Transverse colon (tissue), 4 donors: ENCODE measurements at places on chromosomes 2 and 18.

DNA sequence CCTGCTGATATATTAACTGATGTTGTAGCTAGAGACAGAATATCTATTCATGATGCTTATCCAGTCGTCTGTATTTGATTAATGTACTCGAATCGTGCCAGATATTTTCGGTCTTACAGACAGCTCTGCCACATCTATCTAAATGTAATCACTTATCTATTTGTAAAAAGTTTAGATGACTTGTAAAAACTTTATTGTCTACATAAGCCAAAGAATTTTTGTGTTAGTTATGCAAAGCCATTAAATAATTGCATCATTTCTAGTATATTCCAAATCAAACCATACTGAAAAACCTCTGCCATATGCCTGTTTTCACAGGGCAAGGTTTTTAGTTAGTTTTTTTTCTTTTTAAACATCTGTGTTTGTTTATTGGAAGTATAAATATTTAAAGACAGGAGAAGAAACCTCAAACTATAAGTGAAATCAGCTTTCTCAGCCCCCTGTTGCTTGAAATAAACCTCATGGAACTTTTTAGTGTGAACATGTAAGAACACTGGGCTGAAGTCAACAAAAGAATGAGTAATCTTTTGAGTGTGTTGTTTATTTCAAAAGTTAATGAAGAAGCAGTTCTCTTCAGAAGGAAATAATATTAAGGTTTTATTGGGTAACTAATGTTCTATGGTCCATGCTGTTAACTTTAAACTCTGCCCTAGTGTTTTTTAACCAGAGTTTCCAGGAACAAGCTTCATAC lies 657.6 kb upstream of the SYT4 start:
- no peak for DNase-seq

DNA sequence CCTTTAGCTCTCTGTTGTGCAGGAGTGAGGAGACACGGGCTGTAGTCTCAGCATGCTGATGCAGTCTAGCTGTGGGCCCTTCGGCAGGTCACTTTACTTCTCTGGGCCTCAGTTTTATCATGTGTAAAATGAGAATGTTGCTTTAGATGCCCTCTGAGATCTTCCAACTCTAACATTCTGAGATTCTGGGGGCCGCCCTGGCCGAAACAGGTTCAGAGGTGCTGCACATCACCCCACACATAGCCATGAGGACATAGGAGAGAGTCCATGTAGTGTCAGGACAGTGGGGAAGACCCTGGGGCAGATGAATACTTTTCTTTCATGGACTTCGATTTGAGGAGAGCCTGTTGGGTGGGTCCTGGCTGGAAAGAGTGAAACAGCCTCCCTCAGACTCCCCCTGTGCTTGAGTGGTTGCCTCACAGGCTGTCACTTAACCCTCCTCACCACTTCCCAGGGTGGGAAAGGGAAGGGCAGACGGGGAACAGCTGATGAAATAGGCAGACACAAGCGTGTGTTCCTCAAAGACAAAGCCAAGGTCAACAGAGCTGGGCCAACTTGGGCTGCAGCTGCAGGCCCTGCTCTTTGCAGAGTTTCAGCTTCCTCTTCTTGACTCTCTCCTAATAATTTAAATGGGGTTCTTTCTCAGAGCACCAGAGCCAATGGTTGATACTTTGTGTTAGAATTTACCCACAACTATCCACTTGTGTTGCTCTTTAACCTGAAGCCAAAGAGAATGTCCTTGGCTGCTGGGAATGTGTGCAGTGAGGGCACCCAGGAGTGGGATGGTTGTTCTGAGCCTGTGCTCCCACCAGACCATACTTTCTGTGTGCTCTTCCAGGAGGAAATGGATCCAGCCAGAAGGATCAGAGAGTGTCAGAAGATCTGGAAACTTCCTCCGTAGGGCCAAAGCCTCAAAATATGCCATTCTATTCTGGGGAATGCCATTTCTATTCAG lies 14.7 kb upstream of the MRPL33 start:
- DNase-seq, result no peak

- DNase-seq, result no peak
These were observed 15.2 kb upstream of the ANKRD53 start for GRCh38 chr2:70962885-70963878.

GRCh38 chr2:67476809-67477790 lies 80.0 kb downstream of the ETAA1 start:
- peak; percentile 45 for DNase-seq

- DNase-seq, result no peak
These were observed 32.9 kb upstream of the GLI2 start for GRCh38 chr2:120702801-120703200.

GRCh38 chr2:85427300-85427835 lies 8.9 kb downstream of the SH2D6 start:
- peak; percentile 39 for DNase-seq

DNA sequence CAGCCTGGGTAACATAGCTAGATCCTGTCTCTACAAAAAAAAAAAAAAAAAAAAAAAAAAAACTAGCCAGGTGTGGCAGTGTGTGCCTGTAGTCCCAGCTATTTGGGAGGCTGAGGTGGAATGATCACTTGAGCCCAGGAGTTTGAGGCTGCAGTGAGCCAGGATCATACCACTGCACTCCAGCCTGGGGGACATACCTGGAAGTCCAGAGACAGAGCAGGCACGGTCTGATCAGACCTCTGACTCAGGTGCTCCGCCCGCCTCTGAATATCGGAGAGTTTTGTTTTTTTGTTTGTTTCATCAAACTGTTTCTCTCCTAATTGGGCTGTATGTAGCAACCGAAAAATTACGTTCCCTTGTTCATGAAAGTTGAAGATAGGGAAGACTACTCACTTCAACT lies 49.2 kb downstream of the RASGRP3 start:
- DNase-seq, result no peak

DNA sequence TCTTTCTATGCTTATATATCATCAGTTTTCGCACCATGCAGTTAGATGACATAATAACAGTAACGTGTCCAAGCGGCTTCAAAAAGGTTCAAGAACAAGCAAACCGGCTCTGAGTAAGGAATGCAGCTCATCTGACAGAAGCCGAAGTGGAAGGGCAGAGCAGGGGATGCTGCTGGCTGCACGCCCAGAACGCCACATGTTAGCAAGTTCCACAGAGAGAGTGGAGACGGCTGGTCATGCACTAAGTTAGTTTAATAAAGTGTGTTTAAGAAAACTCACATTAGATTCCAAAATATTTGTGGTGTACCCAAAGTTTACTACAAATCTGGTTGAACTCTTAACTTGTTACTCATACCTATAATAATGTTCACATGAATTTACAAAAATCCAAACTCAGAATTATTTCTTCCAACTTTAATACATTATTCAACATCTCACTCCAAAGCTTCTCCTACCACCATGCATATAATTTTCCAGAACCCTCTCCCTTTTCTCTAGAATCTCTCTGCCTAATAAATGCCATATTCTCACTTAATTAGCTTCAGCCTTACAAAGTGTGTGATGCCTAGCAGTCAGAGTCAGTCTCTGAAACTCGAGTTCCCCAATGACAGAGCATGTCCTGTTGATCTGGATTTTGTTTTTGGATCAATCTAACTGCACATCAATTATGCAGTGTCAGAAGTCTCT lies 170.0 kb downstream of the DNAH7 start:
- peak; percentile 19 for DNase-seq

DNA sequence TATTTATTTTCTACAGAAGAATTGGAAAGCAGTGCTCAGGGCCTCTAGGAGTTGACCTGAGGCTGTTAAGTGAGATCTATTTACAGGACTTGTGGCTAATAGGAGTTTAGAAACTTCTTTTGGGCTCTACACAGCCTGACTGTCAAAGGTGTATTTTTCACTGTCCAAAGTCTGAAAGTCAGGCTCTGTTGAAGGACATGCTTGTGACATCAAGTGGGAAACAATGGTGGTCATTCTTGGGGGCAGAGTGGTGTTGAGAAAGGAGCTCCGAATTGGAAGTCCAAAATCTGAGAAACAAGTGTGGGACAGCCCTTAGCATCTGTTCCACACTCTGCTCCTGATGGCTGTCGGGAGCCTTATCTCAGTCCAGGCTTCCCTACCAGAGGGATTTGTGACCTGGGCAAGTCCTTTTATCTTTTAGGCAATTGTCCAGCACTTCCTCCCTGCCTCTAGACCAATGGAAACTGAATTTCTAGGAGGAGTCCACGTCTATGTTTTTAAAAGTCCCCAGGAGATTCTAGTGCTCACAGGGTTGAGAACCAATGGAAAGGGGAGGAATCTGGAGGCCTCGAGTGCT lies 76.4 kb downstream of the LIPG start:
- DNase-seq, result no peak
